ACHN (cell line): ENCODE measurements at places on chromosomes 16 and 17.

- no peak for DNase-seq
Observed at GRCh38 chr17:7240375-7240774, 1.1 kb upstream of the PHF23 start.

GRCh38 chr17:36500745-36501225 lies 14.3 kb downstream of the ZNHIT3 start:
- peak; percentile 22 for DNase-seq

- DNase-seq, result peak; percentile 18
Observed at GRCh38 chr17:42251115-42251514, 25.1 kb downstream of the STAT5B start.

DNA sequence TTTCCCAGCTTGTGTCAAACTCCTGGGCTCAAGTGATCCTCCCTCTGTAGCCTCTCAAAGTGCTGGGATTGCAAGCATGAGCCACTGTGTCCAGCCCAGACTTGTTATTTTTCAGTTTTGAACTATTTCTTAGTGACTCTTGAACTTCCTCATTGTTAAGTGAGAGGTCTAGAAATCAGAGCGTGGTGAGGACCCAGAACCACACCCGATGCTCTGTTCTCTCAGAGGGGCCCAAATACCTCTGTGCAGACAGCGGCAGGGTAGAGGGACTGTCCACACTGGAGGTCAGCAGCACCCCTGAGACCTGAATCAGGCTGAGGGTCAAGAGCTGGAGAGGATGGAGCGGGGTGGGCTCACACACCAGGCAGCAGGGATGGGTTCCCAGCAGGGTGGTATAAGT lies 47.7 kb upstream of the MEAK7 start:
- no peak for DNase-seq

- DNase-seq, result no peak
Observed at GRCh38 chr17:49316889-49317675, 45.0 kb downstream of the ZNF652 start.

DNA sequence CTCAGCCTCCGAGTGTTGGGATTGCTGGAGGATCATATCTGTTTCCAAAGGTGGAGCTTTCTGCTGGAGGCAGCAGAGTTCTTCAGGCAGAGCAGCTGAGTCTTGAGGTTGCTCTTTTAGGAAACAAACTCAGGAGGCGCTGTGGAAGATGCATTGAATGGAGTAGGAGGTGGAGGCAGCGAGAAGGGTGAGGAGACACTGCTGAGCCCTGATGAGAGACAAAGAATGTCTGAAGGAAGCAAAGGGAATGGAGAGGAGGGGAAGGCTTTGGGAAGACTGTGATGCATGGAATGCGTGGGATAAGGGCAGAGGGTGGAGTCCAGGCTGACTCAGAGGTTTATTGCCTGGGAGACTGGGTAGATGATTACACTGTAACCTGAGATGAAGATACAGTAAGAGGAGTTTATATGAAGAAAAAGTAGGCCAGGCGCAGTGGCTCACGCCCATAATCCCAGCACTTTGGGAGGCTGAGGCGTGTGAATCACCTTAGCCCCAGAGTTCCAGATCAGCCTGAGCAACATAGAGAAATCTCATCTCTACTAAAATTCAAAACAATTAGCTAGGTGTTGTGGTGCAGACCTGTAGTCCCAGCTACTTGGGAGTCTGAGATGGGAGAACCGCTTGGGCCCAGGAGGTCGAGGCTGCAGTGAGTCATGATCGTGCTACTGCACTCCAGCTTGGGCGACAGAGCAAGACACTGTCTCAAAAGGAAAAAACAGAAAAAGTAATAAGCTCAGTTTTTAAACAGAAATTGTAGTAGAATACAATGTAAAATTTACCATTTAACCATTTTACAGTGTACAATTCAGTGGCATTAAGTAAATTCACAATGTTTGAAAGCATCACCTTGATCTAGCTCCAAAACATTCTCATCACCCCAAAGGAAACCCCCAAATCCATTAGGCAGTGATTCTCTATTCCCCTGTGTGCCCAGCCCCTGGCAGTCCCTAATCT lies 17.8 kb upstream of the TMEM219 start:
- DNase-seq, result peak; percentile 100

- DNase-seq, result no peak
Observed at GRCh38 chr16:54405478-54405877, 118.9 kb upstream of the IRX3 start.

GRCh38 chr17:49564638-49565037 lies 11.0 kb upstream of the NXPH3 start:
- DNase-seq, result no peak

DNA sequence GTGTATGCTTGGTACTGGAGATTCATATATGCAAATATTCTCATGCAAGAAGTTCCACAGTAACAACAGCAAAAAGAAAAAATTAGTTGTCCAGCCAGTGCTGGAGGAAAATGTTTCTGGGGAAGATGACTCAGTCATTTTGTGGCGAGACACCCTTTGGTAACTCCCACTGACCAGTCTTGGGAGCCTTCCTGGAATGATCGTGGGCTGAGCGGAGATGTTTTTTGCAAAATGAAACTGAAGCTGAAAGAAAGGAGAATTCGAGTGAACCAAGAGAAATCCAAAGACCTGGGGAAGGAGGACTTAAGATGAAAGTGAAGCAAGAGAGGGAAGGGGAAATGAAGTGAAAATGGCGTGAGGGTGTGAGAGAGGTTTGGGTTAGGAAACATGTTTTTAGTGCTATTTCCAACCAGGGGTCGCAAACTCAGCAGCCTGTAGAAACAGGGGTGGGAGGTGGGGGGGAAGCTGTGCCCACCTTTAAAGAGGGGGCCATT lies 5.2 kb downstream of the ITPRIPL2 start:
- DNase-seq, result peak; percentile 91

GRCh38 chr17:33837281-33837680 lies 417.8 kb upstream of the CCL2 start:
- no peak for DNase-seq

DNA sequence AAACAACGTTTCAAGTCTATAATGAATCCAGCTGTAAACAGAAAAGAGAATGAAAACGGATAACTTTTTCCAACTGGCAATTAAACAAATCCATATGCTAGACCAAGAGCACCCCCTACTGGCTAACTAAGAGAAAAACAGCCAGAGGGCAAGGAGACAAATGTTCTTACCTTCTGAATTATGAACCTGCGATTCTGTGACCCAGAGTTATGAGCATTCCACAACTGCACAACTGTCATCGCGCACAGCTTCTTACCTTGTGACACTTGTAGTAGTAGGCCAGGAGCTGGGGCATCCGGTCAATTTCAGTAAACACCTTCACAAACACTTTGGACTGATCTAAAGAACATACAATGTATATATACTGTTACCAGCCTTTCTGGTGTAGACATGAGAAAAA lies 18.6 kb downstream of the COG7 start:
- peak; percentile 79 for DNase-seq

DNA sequence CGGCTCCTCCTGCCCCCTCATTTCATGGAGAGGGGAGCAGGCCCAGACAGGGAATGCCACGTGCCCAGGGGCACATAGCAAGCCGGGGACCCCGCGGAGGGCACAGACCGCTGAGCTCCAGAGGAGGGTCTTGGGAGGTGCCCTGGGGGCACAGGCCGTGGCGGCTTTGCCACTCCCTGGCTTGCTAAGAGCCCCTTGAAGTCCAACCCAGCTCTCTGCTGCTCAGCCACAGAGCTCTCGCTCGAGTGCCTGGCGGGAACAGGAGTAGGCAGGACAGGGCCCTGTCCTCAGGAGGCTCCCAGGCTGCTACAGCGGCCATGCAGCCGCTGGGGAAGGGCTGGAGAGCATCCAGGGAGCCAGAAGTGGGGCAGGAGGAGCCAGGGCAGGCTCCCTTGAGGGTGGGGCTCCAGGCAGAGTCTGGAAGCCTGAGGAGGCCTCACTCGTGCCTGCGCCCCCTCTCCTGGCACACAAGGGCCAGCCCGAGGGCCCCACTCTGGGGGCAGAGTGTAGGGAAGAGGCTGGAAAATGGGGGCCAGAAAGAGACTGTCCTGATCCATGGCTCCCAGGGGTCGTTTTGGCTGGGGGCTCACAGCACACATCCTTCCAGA lies 4.4 kb upstream of the RAB26 start:
- DNase-seq, result no peak

DNA sequence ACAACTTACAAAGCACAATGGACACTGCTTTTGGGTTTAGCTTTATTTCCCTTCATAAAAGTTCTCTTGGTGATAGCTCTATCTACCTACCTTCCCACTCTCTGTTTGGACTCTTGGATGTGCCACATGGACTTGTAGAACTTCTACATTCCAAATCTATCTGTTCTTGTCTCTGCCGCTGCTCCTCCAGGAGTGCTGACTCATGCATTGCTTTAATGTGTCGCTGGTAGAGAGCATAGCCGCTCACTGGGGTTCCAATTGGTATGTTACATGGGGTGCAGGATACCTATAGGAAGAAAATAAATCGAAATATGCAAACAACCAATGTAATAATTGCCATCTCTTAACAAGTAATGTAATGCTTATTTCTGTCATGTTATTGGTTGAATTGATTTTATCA lies 92.1 kb downstream of the TTC19 start:
- DNase-seq, result no peak

DNA sequence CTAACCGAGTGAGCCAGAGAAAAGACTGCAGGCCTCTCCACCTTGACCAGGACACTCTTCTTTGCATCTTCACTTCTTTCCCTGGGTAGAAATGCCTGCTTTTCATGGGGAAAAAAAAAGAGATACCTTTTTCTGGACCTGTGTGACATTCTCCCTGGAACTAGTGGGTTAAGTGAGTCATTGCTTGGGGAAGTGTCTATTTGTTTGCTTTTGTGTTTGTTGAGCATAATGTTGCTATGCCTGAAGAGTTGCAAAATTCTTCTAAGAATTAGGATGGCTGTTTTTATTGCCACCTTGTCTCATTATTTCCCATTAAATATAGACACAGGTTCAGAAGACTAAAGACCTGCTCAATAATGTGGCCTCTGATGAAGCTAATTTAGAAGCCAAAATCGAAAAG lies 18.8 kb downstream of the CLUAP1 start:
- DNase-seq, result no peak

GRCh38 chr17:79842136-79842655 lies 3.0 kb upstream of the CBX4 start:
- DNase-seq, result no peak

- DNase-seq, result no peak
Observed at GRCh38 chr17:70208825-70209555, 39.7 kb downstream of the KCNJ2 start.

DNA sequence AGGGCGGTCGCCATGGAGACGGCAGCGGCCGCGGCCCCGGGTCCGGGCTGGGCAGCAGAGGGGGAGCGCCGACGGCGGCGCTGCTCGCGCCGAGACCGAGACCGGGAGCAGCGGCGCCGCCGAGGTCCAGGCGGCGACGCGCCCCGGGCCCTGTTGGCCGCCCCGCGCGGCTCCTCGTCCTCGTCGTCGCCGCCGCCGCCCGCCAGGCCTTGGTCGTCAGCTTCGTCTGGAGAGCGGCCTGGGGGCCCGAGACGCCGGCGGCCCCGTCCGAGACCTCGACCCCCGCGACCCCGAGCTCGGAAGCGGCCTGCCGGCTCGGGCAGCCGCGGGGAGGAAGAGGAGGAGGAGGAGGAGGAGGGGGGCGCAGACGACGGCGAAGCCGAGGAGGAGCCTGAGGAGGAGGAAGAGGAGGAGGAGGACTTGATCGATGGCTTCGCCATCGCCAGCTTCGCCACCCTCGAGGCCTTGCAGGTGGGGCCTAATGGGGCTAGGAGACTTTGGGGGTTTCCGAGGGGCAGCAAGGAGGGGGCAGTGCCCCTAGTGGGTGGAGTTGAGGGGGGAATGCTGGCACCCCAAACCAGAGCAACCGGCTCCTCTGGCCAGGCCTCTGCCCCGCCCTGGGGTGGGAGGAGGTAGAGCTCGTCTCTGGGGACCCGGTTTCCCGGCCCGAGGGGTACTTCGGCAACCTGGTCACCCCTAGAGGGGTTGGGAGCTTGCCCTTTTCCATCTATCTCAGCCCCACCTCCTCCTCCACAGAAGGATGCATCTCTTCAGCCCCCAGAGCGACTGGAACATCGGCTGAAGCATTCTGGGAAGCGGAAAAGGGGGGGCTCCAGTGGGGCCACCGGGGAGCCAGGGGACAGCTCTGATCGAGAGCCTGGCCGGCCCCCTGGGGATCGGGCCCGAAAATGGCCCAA lies 1.5 kb downstream of the FBRS start:
- no peak for DNase-seq

- no peak for DNase-seq
Observed at GRCh38 chr17:3817851-3818605, 17.0 kb upstream of the ITGAE start.

GRCh38 chr16:27967169-27967568 lies 96.3 kb downstream of the GSG1L start:
- DNase-seq, result no peak

- DNase-seq, result peak; percentile 32
Observed at GRCh38 chr17:60602385-60602742, 2.4 kb downstream of the PPM1D start.
